NCI-H1694 treated with DMSO at 0.1 percent for 48 hours (cell line): ENCODE measurements at places on chromosomes 1 and 21.
A peak's percentile ranks its signal among the peaks of the same experiment; 100 is the strongest.

DNA sequence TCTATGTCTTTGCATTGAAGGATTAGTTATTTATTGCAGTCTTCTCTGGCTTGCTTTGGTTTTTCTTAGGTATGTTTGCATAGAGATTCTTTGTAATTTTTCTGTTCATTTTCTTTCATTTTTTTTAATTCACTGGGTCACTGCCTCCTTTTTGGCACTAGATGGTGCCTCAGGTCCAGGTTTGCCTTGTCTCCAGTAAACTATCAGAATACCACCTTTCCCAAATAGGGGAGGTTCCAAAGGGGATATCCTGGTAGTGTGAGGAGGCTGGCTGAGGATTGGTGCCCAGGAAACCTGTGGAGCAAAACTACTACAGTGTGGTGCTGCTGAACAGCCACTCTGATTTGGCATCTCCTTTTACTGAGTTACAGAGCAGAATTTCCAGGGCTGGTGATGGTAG is 257.1 kb downstream of the KCTD3 start:
- peak; percentile 16 for DNase-seq

DNA sequence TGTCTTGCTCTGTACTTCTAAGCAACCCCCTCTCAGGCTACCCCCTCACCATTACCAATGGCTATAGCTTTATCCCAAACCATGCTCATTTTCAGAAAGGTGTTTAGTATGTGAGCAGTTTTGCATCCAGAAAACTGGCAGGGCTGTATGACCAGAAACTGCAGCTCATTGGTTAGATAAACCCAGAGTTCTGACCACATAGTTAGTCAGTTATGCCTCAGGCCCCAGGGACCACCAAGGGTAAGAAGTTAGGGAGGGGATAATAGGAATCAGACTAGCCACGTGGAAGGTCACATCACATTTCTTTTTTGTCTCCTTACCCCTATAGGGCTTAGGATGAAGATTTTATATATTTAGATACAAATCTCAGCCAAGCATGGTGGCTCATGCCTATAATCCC is 1.2 kb downstream of the ITGA10 start:
- no peak for DNase-seq

- DNase-seq, result no peak
These were observed 114.5 kb upstream of the TMPRSS15 start for GRCh38 chr21:18518054-18518481.

DNA sequence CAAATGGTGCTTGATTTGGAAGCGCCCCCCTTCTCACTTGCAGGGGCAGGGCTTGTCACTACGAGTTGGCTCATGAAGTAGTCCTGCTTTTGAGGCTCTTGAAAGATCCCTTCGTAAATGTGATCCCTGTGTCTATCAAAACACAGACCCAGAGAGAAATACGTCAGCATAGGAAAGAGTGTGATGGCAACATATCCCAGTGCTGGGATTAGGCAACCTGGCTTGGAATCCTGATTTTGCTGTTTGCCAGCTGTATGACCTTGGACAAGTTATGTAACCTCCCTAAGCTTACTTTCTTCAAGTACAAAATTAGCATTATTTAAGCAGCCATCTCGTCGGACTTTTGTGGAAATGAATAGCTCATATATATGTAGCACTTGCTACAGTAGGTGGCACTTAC is 228.4 kb downstream of the ATG4C start:
- no peak for DNase-seq

GRCh38 chr1:55524006-55524405 is 308.8 kb upstream of the USP24 start:
- DNase-seq, result no peak

DNA sequence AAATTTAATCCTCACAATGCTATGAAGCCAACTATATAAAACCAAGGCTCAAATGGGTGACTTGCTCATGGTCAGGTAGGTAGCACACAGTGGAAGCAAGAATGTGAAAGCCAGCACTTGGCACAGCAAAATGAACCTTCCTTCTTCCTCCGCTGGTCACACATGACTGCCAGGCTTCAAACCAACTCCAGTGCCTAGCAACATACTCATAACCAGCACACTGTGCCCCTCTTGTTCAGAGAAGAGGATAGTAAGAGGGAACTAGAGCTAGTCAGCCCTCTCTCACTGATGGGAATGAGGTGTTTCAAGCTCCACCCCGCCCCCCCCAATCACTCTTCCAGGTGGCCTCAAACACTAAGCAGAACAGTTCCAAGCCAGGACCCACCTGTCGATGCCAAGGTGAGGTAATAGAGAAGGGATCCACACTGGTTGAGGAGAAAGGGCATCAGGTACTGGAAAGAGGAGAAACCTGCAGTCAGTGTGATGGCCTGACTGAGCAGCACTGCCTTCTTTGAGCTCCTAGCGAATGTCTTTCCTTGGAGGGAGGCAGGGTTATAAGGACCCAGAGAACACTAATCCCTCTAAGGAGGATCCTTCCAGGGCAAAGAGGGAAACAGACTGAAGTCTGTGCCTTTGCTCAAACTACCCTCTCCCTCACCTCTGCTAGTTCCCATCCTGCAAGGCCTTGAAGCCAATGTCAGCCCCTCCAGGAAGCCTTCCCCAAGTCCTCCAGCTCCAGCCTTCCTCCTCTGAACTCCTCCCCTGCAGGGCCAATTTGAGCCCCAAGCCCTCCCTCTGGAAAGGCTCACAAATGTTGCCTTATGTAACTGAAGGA is 1.2 kb downstream of the TMEM234 start:
- DNase-seq, result no peak

GRCh38 chr1:98661544-98662355 is at the start of gene SNX7:
TSS of gene SNX7 (plus strand) at chr1:98661721. CDS start at chr1:98661732, 11 bp downstream.
- peak; percentile 24 for DNase-seq

- DNase-seq, result no peak
These were observed 10.7 kb downstream of the PCAT6 start for GRCh38 chr1:202821467-202821866.
